ENCODE measurements at places on chromosomes 1 and 21. TPM values are rescaled to one million over a fixed set of nuclear protein-coding genes. Genes with fewer than 3 reads are reported as not detected.

- H3K27me3 ChIP-seq = no peaks in the 10 kb centered on the region
- H3K4me1 ChIP-seq = peaks cover 17% of the 10 kb centered on the region
- H3K36me3 ChIP-seq = no peaks in the 10 kb centered on the region
- H3K27ac ChIP-seq = no peak overlapping the region
- no peak overlapping the region for H3K4me3 ChIP-seq
- DNase-seq = no peak
Observed at GRCh38 chr1:167426716-167427115, 91.6 kb downstream of the CD247 start.

- H3K36me3 ChIP-seq = no peaks in the 10 kb centered on the region
- H3K27me3 ChIP-seq = no peaks in the 10 kb centered on the region
- no peaks in the 10 kb centered on the region for H3K4me1 ChIP-seq
- H3K27ac ChIP-seq = no peak overlapping the region
Observed at GRCh38 chr21:25350056-25350455, 257.2 kb downstream of the MRPL39 start.

TFAP2E gene
- total RNA-seq = 4.0 TPM

GABRD gene
- total RNA-seq = 16.9 TPM

DNA sequence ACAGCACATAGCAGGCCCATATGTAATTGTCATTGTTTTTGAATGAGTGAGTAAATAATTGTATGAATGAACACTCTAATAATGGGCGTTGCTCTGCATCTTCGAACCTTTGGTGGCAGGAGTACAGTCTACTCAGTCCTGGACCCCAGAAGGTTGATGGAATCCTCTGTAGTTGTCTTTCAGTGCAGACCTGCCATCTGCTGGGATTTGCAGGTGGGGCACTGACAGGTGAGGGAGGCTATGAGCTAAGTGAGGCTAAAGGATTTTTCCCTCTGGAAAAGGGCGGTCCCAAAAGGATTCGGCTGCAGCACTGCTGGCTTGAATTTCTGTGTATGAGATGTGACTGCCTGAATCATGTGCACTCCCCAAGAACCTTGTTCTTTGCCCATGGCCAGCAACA is 53.4 kb downstream of the PLXNA2 start:
- no peaks in the 10 kb centered on the region for H3K36me3 ChIP-seq
- H3K4me3 ChIP-seq = no peak overlapping the region
- H3K27me3 ChIP-seq = no peaks in the 10 kb centered on the region
- H3K4me1 ChIP-seq = no peaks in the 10 kb centered on the region
- no peak overlapping the region for H3K27ac ChIP-seq

- no peaks in the 10 kb centered on the region for H3K27me3 ChIP-seq
- DNase-seq = no peak
- no peaks in the 10 kb centered on the region for H3K36me3 ChIP-seq
- no peak overlapping the region for H3K4me3 ChIP-seq
Observed at GRCh38 chr1:110878993-110879392, 6.0 kb downstream of the CD53 start.

- no peak for DNase-seq
- H3K4me3 ChIP-seq = no peak overlapping the region
- H3K27ac ChIP-seq = no peak overlapping the region
- no peaks in the 10 kb centered on the region for H3K36me3 ChIP-seq
- peaks cover 63% of the 10 kb centered on the region for H3K4me1 ChIP-seq
- H3K27me3 ChIP-seq = no peaks in the 10 kb centered on the region
Observed at GRCh38 chr1:228088586-228089498, 6.3 kb downstream of the ARF1 start.

DNA sequence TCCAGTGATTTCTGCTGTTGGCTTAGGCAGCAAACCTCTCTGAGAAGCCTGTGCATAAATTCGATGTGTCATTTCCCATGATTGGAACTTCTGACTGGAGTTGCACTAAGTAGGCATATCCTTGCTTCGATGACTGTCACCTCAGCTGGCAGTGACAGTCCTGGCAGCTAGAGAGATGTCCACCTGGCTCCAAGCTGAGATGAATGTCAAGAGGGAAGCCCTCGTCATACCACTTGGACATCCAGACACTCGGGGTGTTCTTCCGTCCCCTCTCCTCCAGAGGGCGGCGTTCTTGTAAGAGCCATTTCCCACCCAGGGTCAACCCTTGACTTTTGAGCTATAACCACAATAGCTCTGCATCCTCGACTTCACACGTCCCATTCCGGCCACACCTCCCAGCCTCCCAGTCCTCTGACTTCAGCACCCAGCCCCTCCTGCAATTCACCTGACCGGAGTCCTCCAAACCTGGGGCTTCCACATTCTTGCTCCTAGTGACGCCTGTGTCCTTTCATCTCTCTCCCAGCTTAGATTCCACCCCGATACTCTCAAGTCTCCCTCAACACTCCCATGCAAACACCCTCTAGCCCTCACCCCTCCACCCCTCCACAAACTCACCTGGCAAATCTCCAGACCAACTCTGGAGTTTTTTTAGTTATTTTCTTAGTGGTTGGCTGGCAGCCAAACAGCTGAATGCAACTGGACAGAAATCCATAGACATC is 17.3 kb downstream of the CA6 start:
- no peak overlapping the region for H3K4me3 ChIP-seq
- H3K27me3 ChIP-seq = no peaks in the 10 kb centered on the region
- H3K27ac ChIP-seq = no peak overlapping the region
- no peaks in the 10 kb centered on the region for H3K4me1 ChIP-seq

DYNLT4 gene
- total RNA-seq = 3.2 TPM

- H3K27me3 ChIP-seq = no peaks in the 10 kb centered on the region
- H3K4me1 ChIP-seq = no peaks in the 10 kb centered on the region
- DNase-seq = no peak
Observed at GRCh38 chr1:30515755-30516484, 207.5 kb downstream of the MATN1 start.

- no peak for DNase-seq
- H3K4me3 ChIP-seq = no peak overlapping the region
- H3K4me1 ChIP-seq = peaks cover 13% of the 10 kb centered on the region
- H3K27me3 ChIP-seq = no peaks in the 10 kb centered on the region
Observed at GRCh38 chr1:226584164-226584563, 35.6 kb downstream of the STUM start.

HSPG2 gene
- total RNA-seq = 51.8 TPM

GRCh38 chr1:225834417-225835329 is 24.7 kb downstream of the EPHX1 start:
- peak; percentile 66 for DNase-seq
- no peak overlapping the region for H3K4me3 ChIP-seq
- peaks cover 24% of the 10 kb centered on the region for H3K4me1 ChIP-seq
- no peak overlapping the region for H3K27ac ChIP-seq
- H3K36me3 ChIP-seq = no peaks in the 10 kb centered on the region

PODN gene
- 87.5 TPM for total RNA-seq

DNA sequence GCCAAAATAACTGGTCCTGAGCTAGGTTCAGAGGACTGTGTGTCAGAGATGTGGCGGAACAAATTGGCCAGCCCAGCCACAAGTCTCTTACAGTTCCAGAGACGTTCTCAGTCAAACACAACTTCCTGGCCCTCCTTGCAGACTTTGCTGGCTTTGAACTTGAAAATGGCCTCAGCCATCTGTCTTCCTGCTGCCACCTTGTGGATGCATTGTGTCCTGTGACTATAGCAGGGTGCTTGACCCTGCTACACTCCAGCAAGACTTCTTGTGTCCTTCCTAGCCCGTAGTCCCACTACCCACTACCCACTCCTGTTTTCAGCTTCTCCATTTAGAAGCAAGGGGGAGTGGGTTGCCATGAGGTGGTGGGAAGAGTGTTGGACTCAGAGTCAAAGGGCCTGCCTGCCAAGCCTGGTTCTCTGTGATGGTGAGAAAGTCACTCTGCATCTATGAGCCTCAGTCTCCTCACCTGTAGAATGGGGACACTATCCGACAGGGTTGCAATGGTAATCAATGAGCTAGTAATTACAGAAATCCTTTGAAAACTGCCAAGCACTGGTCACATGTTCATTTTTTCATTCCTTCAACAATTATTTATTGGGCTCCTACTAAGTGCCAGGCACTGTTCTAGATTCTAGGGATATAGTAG is 109.9 kb downstream of the IGSF21 start:
- H3K4me1 ChIP-seq = no peaks in the 10 kb centered on the region
- no peak overlapping the region for H3K4me3 ChIP-seq
- no peaks in the 10 kb centered on the region for H3K36me3 ChIP-seq
- no peaks in the 10 kb centered on the region for H3K27me3 ChIP-seq

AIRE gene
- total RNA-seq = 0.55 TPM

All from testis (tissue), 5 donors.